Kidney glomerular epithelial cell (primary cell): ENCODE measurements at places on chromosomes 7 and 10.

DNA sequence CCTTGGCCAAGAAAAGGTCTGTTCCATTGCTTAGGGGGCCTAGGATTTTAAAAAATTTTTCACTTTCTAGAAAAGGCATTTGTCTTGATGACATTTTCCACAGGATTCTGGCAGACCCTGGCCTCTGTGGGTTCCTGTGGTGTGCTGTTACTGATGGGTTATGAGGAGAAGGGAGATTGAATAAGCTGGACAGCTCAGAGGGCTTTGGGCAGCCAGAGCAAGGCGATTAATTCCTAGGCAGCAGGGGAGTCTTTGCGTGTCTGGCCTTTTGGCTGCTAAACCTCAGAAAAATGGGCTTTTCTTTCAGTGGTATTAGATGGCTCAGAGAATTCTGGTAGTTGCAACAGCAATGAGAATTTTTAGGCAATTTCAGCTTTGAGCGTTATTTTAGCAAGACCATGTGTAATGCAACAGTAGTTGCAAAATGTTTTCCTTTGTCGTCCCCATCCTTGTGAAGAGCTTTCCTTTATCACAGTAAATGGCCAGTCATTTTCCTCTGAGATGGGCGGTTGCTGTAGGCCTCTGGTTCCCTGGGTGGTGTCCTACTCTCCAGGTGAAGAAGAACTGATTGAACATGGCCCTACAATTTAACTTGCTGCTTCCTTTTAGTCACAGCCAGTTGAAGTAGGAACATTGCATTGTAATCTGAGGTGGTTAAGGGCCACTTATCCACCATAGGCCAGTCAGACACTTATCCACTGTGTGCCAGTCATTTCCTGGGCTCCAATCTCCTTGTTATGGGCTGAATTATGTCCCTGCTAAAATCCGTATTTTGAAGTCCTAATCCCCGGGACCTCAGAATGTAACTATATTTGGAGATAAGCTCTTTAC, 43.2 kb downstream of the SH2D4B start:
- no peak for DNase-seq

- DNase-seq = no peak
Measured at GRCh38 chr7:87592300-87592699, 8.4 kb downstream of the ABCB1 start.

- no peak for DNase-seq
Measured at GRCh38 chr10:58240531-58240930, 27.2 kb downstream of the IPMK start.

- no peak for DNase-seq
Measured at GRCh38 chr7:96548664-96549063, 161.0 kb downstream of the SEM1 start.

- no peak for DNase-seq
Measured at GRCh38 chr7:103076764-103077163, 1.8 kb downstream of the ARMC10 start.

DNA sequence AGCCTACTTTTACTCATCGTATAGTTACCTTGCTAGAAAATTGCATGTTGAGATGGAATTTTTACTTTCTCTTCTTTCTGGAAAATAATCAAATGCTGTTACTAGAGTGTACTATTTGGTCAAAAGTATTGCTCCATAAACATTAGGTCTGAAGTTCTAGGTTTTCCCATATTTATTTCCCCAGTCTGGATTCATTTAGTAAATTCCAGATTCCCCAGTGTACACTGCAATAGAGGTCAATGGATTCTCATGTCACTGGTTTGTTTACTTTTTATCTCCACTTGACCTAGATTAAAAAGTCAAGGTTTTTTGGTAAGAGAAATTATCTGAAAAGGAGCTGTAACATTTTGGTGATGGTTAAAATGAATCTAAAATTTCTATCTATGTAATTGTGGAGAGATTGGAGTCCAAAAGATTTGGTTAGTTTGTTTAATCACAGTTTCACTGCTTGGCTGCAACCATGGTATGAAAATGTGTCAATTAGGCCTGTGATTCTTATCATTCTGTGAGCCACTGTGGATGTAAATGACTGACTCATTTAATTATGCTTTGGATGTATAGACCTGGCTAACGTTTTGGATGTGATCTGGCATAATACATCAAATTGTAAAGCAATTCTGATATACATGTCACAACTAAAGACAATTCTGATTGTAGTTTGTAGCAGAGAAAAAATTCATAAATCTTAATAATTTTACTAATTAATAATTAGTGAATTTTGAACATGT, 32.7 kb upstream of the STEAP4 start:
- no peak for DNase-seq

GRCh38 chr10:2926918-2927660, 140.3 kb upstream of the PFKP start:
- DNase-seq = no peak

- DNase-seq = no peak
Measured at GRCh38 chr10:104337521-104337984, 712 bp downstream of the ITPRIP start.

DNA sequence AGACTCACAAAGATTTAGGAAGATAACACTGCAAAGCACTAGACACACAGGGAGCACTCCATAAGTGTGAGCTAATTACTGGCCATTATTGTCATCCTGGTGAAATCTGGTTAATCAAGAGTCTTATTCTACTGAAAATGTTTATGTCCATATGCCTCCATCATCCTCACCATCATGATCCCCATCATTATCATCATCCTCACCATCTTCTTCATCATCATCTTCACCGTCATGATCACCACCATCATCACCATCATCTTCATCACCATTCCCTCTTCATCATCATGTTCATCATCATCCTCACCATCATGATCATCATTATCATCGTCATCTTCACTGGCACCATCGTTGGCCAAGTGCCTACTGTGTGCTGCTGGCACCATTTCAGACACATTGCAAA, 76.3 kb upstream of the CARD11 start:
- DNase-seq = no peak

- DNase-seq = no peak
Measured at GRCh38 chr7:86708031-86708680, 64.4 kb downstream of the GRM3 start.

- no peak for DNase-seq
Measured at GRCh38 chr10:37520488-37520887, 336.9 kb downstream of the ZNF248 start.

GRCh38 chr7:157610671-157611295, 274.0 kb downstream of the DNAJB6 start:
- DNase-seq = no peak

DNA sequence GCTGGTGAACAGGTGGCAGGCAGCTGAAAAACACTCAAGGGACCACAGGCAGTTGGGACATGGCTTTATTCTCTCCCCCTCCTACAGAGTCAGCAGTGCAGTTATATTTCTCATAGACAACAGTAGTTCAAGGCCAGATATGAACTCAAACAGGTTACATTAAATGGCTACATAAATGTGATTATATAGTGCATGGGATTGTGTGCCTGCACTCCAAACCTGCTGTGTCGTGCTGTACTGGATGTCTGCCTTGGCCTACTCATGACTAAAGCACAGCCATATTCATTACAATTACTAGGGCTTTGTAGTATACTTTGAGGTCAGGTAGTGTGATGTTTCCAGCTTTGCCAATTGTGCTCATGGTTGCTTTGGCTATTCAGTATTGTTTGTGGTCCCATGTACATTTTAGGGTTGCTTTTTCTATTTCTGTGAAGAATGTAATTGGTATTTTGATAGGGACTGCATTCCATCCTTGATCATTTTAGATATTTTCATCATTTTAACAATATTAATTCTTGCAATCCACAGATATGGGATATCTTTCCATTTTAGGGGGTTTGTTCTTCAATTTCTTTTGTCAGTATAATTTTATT, 393.6 kb downstream of the CNTNAP2 start:
- no peak for DNase-seq

DNA sequence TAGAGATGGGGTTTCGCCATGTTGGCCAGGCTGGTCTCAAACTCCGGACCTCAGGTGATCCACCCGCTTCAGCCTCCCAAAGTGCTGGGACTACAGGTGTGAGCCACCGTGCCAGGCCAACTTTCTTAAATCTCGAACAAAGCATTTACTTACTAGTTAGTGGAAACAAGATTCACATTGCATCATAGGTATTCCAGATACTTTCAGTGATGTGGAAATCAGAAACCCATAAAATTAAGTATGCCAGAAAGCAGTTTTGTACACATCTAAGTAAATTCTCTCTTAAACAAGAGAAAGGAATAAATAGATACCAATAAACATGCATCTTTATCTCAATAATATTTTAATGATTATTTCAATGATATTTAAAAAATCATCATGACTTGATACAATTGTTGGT, 75.5 kb downstream of the DGKI start:
- no peak for DNase-seq

GRCh38 chr7:3301449-3301731, 338 bp downstream of the SDK1 start:
- no peak for DNase-seq

DNA sequence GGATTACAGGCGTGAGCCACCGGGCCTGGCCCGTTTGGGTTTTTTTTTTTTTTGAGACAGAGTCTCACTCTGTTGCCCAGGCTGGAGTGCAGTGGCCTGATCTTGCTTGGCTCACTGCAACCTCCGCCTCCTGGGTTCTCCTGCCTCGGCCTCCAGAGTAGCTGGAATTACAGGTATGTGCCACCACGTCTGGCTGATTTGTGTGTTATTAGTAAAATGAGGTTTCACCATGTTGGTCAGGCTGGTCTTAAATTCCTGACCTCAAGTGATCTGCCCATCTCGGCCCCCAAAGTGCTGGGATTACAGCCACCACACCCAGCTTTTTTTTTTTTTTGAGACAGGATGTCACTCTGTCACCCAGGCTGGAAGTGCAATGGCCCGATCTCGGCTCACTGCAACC, 5.9 kb upstream of the BAIAP2L1 start:
- no peak for DNase-seq

- DNase-seq = no peak
Measured at GRCh38 chr7:151689196-151689971, 169.7 kb upstream of the RHEB start.

GRCh38 chr7:102404005-102404861, 8.1 kb downstream of the PRKRIP1 start:
- DNase-seq = peak; percentile 61

GRCh38 chr10:110679486-110680272, 35.5 kb downstream of the RBM20 start:
- DNase-seq = no peak

DNA sequence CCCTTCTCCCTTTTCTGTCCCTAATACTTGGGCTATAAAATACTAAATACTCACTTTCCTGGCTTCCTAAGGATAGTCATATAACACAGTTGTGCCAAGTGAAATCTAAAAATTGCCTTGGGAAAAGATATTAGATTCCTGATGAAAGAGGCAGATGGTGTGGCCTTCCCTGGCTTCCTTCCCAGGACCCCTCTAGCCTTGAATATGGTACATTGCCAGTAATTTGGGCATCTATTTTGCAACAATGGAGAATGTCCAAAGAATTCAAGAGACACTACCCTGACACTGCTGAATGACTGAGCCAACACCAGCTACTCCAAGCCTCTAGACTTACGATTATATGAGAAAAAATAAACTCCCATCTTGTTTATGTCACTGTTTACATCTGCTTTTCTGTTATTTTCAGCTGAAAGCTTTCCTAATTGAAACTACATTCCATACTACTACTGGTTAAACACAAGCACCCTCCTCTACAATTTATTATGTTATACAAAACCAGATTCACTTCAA, 17.9 kb downstream of the COPG2 start:
- DNase-seq = no peak

- DNase-seq = peak; percentile 65
Measured at GRCh38 chr10:3757638-3758490, 27.1 kb downstream of the KLF6 start.

DNA sequence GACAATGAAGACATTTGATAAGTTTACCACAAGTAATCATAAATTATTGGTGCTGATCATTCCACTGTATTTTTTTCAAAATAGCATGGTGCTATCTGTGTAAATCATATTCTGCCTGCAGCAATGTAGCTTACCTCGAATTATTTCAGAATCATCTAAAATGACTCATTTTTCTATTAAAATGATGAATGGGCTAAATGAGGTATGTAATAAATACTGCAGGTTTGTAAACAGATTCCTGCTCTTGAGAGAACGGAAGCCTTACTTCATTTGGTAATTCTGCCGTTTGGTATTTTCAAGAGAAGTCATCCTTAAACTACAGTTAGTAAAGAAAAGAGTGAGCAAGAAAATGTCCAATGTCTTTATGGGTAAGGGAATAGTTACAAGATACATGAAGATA, 115.9 kb downstream of the CHCHD3 start:
- no peak for DNase-seq

- DNase-seq = no peak
Measured at GRCh38 chr10:49568235-49568634, 29.3 kb upstream of the ERCC6 start.

DNA sequence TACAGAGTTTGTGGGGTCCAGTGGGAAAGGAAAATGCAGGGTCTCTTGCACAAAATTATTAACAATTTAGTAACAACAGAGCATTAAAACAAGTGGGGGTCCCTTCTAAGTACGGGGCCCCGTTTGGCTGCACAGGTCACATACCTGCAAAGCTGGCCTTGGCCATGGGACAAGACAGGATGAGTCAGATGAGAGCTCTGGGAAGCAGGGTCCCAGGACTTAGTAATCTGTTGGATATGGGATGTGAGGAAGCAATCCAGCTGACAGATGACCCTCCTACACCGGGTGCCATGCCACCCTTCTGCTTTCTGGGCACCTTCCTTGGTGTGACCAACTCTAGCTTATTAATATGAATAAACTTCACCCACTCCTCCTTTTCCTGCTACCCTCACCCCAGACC, 3.2 kb upstream of the DUSP5 start:
- no peak for DNase-seq

DNA sequence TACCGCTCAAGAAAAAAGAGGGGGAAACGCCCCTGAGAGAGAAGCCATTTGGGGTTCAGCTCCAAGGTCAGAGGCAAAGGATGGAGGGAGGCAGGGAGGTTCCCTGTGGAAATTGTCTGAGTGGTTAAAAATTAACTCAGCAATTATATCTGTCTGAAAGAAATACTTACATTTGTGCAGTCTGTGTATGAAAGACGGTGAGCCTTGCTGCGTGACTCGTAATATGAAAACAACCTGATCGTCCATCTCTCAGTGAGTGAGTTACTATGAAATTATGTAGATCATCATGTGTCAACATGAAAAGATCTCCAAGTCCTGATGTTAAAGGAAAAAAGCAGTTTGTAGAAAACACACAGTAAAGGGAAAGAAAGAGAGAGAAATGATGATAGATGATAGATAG, 67.2 kb upstream of the FAM204A start:
- peak; percentile 11 for DNase-seq
